ENCODE measurements at places on chromosomes 4 and X. TPM values are rescaled to one million over a fixed set of nuclear protein-coding genes. Genes with fewer than 3 reads are reported as not detected.

FGFBP1 gene
- total RNA-seq: 18.8 TPM

PNMA6A gene
- total RNA-seq: 2.5 TPM

SMIM9 gene
- not detected for total RNA-seq

ZRSR2 gene
- total RNA-seq: 3.1 TPM

UGT2B7 gene
- total RNA-seq: 21.3 TPM

FAM9C gene
- total RNA-seq: not detected

MAGEA2B gene
- total RNA-seq: not detected

MAPK10 gene
- total RNA-seq: 1.3 TPM
